ENCODE measurements at places on chromosomes 7 and 10. TPM values are rescaled to one million over a fixed set of nuclear protein-coding genes. Genes with fewer than 3 reads are reported as not detected.

The NUTM2A gene
- 2.3 TPM for total RNA-seq

The HOXA3 gene
- total RNA-seq: 0.28 TPM

The SPDYE1 gene
- not detected for total RNA-seq

DNA sequence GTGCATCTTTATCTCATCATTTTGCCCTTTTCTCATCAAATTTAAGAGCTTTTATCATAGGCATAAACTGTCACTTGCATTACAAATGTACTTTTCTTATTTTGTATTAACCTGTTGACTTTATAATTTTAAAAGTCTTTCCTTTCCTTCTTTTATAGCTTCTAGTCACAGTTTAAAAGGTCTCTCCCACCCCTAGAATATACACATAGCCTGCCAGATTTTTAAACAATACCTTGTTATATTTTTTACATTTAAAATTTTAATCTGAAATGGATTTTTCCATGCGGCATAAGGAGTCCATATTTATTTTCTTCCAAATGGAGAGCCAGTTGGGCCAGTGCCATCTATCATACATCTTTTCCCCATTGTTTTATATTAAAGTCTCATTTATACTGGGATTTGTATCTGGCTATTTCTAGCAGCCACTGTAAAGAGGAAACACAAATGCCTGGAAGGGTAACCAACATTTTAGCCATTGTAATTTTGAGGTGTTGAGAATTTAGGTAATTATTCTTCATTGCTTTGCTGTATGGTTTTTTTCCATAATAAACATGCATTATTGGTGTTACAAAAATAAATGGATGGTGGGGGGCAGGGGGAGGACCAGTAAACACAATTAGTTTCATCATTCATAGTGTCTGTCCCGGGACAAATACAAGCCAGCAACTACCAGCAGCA lies 92.8 kb downstream of the CCDC71L start:
- no peak for DNase-seq

DNA sequence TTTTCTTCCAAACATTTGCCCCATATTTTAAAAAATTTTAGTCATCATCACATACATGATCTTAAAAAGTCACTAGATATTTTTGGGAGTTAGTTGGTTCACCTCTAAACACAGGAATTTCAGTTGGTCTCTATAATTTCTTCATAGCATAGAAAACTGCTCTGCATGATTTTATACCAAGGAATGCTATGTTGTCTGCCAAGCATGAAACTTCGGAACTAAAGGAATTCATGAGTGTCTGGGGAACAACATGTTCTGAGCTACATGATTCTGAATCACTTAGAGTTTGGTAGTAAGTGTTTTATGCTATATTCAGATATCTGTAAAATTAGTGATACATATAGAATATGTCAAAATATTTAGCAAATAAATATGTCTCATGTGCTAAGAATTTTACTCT lies 957.8 kb downstream of the GATA3 start:
- no peak for DNase-seq

Measured in right atrium auricular region (tissue), 2 donors.